ENCODE measurements at places on chromosomes 12 and 14.

DNA sequence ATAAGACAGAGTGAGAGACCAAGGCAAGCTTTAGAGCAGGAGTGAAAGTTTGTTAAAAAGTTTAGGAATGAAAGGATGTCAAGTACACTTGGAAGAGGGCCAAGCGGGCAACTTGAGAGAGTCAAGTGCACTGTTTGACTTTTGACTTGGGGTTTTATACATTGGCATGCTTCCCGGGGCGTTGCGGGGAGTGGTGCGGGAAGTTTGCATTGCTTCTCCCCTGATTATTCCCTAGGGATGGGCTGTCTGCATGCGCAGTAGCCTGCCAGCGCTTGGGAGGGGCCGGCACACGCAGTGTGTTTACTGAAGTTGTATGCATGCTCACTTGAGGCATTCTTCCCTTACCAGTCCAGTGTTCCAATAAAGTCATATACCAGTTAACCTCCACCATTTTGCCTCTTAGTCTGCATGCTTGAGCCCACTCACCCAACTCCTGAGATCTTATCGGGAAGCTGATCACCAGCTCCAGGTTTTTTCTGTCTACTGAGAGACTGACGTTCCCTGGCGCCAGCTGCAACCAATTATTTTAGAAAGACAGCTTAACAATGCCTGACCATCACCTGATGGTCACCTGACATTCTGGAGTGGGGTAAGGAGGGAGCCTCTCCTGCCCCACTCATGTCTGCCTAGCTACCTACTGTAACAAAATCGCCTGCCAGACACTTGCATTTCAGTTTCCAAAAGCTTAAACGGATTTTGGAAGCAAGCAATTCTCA, 53.2 kb downstream of the DACT1 start:
- no peak for DNase-seq

DNA sequence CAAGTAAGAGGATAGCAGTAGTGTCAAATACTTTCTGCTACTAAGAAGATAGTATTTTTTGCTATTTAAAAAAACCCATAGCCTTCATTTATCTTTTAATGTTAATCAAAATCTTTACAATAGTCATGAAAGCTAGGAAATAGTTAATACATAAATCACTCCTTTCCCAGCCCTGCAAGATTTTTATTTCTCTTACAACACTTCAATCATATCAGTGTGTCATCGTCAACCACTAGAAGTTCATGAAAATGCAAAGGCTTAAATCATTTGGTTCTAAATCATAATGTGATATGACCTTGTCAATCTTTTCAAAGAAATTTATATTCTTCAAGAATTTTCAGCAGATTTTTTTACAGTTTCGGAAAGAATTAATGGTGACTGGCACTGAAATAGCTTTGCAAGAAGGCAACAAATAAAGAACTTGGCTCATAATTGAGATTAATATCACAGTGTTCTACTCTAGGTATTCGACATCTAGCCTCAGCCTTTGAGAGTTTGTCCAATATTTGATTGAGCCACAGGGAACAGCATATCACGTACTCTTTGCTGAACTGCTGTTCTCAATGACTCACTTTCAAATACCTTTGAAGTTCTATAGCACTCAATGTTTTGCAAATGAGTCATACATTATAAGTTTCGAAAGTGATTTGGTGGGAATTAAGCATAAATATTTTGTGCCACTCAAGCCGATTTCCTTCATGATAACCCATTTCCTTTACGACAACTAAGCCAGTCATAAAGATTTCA, 384.0 kb upstream of the FOXG1 start:
- no peak for DNase-seq

- DNase-seq, result no peak
These were observed 22.3 kb upstream of the SSPN start for GRCh38 chr12:26172946-26173552.

DNA sequence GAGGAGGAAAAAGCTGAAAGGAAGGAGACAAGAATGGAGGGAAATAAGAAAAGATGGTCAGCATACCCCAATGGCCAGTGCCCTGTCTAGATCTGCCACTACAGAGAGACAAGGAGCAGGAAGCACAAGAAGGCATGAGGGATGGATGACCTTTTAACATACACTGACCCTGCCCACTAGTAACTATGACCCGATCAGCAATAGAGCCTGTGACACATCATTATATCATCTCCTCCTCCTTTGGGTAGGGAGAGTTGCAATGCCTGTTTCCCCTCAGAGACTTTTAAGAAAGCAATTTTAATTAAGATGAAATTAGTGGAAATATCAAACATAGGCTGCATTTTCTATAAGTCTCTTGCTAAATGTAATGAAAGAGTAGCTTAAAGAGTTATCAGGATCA, 4.7 kb upstream of the SLC2A13 start:
- no peak for DNase-seq

DNA sequence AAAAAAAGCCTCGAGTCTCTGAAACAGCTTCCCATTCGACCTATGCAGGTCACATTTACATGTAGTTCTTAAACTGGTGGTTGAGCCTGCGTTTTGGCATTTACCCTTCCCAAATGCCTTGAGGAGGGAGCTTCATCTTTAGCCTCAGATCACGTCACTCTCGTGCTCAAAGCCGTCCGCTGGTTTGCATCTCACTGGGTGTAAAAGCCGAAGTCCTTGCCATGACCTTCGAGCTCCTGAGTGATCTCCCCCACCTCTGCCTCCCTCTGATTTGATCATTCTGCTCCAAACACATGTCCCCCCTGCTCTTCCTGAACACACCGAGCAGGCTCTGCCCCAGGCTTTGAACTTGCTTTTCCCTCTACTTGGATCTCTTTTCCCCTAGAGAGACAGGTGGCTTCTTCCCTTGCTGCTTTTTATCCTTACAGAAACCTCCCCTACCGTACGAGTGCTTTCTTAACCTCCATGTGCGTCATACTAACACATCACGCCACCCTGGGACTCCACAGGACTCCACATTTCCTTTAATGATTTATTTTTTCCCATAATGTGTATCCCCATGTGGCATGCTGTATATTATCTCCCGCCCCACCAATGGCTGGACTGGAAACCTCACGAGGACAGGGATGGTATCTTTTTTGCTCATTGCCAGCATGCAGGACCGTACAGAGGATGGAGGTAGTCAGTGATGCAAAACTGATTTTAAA, 610.7 kb downstream of the VRK1 start:
- no peak for DNase-seq

- DNase-seq, result no peak
These were observed 161.6 kb upstream of the SOX5 start for GRCh38 chr12:24111086-24111485.

DNA sequence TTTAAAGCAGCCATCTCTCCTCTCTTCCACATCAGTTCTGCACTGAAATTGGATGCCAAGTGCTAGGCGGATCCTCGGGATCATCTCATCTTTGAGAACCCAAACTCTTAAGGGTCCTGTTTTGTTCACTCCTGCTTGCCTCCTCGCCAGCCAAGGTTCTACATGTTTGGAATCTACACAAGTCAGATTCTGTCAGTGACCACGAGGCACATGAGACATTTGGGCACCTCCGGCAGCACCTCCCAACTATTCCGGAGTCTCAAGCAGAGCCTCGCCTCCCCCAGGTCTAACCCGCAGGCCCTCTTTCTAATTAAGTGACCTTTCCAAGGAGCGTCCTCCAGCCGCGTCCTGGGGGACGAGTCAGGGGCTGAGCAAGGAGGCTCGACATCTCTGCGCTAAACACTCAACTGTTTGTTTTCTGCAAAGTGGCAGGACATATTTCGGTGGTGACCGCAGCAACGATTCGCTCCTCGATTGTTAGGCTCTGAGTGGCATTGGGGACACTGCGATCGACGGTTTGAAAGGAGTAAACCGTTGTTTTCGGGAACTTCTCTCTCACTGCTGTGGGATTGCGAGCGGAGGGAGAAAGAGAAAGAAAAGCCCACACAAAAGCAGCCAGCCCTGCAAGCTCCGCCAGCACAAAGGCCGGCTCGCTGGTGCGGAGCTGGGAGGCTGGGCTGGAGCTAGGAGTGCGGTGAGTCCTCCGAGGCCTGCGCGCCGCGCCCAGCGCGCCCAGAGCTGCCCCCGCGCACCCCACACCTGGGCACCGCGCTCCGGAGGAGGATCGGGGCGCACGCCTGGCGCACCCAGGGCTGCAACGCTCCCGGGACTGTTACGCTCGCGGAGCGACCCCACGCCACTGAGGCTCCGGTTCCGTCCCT, 640 bp downstream of the ARMH4 start:
- peak; percentile 7 for DNase-seq

GRCh38 chr14:51725061-51725460, 73.4 kb downstream of the FRMD6 start:
- no peak for DNase-seq

GRCh38 chr14:80988735-80989429, 33.5 kb downstream of the TSHR start:
- DNase-seq, result no peak

DNA sequence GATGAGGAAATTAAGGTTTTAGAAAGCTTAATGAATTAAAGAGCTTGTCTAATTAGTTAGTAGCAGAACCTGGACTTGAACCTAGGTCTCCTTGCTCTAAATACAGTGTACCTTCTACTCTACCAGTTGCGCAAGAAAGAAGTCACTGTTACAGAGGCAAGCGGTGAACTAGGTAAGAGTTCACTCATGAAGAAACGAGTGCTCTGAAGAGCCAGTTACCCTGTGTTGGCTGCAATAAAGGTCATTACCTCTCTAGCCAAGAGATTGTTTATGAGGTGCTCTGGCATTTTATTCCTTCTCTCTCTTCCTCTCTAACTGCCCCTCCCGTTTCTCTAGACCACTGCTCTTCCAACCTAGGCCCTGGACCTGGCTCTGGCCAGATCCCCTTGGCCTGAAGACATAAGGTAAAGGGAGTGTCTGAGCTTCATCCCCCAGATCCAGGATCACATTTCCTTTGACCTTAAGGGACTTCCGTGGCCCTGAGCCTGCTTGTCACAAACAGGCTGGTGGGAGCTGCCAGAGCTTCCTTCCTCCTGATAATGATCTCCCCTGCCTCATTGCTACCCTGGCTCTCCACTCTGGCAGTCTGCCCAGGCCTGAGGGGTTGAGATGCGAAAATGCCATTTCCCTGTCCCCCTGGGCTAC, 1.9 kb downstream of the RNASE7 start:
- DNase-seq, result no peak

GRCh38 chr14:61891170-61891569, 128.9 kb downstream of the SNAPC1 start:
- DNase-seq, result no peak

GRCh38 chr12:130433834-130434233, 96.1 kb downstream of the PIWIL1 start:
- DNase-seq, result no peak

DNA sequence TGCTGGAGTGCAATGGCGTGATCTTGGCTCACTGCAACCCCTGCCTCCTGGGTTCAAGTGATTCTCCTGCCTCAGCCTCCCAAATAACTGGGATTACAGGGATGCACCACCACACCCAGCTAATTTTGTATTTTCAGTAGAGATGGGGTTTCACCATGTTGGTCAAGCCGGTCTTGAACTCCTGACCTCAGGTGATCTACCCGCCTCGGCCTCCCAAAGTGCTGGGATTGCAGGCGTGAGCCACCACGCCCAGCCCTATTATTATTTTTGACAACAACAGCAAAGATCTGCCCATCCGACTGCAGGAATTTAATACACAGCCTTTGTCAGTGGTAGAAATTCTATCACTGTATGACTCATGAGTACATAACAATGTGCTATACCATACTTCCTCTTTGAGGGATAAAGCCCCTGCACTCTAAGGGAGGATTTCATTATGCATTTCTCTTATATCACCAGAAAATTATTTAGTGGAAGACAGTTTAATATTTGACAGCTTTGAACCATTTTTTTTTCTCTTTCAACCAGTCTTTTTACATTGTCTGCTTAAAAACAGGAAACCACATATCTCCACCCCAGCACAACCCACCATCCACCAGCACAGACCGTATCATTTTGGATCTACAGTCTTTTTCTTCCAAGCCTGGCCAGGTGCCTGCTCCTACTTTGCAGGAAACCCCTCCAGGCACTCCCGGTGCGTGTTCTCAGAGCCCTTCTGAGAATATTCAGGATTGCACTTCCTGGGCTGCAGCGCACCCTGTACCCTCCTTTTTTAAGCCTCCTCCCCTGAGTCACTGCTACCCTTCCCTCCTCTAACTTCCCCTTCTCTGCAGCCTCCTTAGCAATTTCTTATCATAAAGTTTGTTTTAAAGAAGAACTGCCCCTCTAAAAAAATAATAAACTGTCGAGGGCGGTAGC, 594 bp downstream of the ARHGDIB start:
- peak; percentile 64 for DNase-seq

GRCh38 chr14:51846631-51847488, 13.6 kb upstream of the GNG2 start:
- DNase-seq, result peak; percentile 96

GRCh38 chr12:12425001-12425400, 68.1 kb downstream of the BORCS5 start:
- no peak for DNase-seq

GRCh38 chr12:122963941-122964265, 2.4 kb downstream of the ABCB9 start:
- DNase-seq, result no peak

- no peak for DNase-seq
These were observed 17.4 kb upstream of the LEMD3 start for GRCh38 chr12:65152012-65152411.

DNA sequence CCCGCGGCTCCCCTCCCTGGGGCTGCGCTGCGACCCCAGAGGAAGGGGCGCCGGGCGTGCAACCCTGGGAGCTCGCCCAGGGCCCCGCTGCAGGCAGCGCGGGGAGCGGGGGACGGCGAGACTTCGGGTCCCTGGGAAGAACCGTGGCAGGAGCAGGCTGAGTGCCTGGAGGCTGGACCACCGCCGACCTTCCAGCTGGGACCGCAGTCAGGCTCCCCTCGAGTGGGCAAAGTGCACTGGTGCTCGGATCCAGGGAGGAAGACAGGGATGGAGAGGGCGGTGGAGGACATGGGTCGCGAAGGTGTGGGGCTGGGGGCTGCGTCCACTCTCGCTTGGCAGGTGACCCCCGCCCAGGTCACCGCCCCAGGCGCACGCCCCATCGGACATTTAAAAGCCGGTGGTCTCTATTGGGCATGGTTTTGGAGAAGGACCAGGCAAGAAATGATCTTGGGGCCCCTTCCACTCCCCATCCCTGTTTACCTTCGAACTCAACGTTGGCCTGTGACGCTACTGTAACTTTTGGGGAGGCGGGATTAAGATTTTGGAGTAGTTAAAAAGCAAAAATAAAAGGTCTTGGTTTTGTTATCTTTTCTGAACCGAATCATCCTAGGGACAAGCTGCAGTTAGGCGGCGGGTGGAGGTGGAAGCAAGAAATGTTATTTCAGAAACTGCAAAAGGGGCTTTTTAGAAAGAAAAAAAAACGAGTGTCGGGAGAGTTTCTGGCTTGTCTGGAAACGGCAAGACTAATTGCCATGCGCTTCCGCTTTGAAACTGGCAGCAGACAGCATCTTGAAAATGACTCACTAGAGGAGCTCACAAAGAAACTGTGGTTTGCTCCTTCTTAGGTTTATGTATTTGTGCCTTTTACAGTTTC, 1.0 kb downstream of the ELK3 start:
- peak; percentile 79 for DNase-seq

DNA sequence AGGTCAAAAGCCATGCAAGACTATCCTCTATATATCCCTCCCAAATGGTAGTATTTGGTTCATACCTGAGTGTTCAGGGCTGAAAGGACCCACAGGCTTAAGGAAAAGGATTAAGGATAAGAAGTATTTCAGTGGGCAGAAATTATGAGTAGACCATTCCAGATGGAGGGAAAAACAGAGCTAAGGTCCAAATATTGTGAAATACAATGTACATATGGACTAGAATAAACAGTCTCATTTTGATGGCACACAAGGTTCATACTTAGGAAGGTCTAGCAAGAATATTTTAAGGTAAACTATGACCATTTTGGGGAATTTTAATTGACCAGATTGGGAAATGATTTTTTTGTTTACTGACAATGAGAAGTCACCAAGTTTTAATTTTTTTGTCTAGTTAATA, 124.6 kb downstream of the PRKD1 start:
- DNase-seq, result no peak

All from activated CD4-positive, alpha-beta T cell treated with anti-CD3 and anti-CD28 coated beads, Interleukin-2, amount 10 ng/mL, durations not matched to agents 7 days and 5 days (primary cell).